ENCODE measurements at places on chromosomes 2 and 18. TPM values are rescaled to one million over a fixed set of nuclear protein-coding genes. Genes with fewer than 3 reads are reported as not detected.

Gene SULT6B1
- total RNA-seq, result not detected

Gene STPG4
- not detected for total RNA-seq

Gene SLC5A7
- not detected for total RNA-seq

Gene UCN
- total RNA-seq, result 2.1 TPM

Gene GCG
- not detected for total RNA-seq

Gene EFHD1
- total RNA-seq, result not detected

Gene UPP2
- not detected for total RNA-seq

Gene NHEJ1
- total RNA-seq, result 7.3 TPM
